GM19239 (cell line): ENCODE measurements at places on chromosomes 7 and 10.

DNA sequence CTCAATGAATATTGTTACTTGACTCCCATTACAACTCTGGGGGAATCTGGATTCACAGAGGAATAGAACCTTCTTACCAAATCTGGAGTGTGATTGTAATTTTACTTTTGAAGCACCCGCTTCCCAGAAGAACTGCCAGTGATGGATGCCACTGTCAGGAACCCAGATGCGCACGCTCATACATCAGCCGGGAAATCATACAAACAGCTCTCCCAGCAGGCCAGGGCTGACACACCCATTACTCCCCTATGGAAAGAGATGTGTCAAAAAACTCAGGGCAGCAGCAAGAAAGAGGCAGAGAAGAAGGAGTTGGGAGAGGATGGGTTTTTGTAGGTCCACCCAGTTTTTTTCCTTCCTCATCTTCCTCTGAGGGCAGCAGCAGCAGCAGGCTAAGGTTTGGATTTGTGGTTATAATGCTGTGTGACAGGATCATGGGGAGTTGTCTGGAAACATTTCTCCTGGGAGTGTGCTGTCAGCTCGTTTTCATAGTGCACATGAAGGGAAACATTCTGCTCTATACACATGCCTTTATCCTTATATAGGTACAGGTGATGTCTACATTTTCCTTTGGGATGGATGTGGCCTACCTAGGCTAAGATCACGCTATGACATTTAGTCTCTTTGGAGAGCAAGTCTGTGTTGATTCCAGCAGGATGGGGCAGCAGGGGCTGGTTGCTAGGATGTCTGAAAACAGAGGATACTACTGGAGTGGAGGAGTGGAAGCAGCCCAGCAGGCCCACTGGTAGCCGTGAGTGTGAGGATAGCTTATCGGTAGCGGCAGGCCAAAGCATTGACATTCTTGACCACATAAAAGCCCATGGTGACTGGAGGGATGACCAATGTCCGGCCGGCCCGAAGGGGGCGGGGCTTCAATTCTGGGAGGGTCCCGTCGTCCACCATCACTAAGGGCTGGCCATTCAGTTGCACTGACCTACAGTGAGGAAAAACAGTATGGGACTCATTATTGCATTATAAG, 12.4 kb upstream of the HPS1 start:
- no peak for DNase-seq

- DNase-seq, result no peak
These were observed 3.8 kb upstream of the ADAMTS14 start for GRCh38 chr10:70668454-70668970.

DNA sequence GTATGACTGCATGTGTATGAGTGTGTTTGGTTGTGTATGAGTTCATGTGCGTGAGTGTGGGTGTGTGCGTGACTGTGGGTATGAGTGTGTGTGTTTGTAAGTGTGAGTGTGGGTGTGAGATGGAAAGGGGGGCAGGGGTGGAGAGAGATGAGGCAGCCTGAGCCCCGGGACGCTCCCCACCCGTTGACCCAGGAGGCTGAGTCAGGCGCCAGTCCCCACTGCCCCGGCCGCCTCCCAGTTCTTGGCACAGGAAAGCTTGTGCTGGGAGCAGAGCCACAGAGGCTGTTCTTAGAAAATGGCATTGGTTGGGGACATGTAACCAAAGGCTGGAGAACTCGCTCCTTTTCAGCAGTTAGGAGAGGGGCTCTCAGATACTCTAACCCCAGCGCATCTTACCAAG, 27.8 kb upstream of the NUB1 start:
- no peak for DNase-seq

- DNase-seq, result no peak
These were observed 22.9 kb upstream of the NANOS1 start for GRCh38 chr10:119006451-119007210.

GRCh38 chr10:19845503-19846368, 29.5 kb downstream of the PLXDC2 start:
- DNase-seq, result no peak

- DNase-seq, result no peak
These were observed 263.6 kb upstream of the LRGUK start for GRCh38 chr7:133863362-133864061.

- no peak for DNase-seq
These were observed 657.2 kb downstream of the INHBA start for GRCh38 chr7:41045556-41046123.

GRCh38 chr7:74029991-74030415, 2.0 kb downstream of the ELN start:
- no peak for DNase-seq

GRCh38 chr7:124934841-124935240, 5.2 kb upstream of the POT1 start:
- no peak for DNase-seq

DNA sequence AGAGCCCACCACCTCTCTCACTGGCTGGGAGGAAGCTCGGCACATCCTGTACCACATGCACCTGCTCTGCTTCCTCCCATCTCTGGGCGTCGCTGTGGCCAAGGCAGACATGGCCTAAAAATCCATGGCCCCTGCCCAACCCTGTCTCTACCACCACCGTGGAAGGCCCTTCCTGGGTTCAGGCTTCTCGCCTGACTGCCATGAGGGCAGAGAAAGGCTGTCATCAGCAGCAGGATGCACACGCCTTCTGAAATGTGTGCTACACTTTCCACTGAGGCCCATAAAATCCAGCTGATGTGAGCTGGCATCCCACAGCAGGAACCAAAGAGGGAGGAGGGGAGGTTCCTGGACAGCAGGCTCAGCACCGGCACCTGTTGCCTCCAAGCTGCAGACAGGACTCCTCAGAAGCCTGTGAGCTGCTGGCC, 93.4 kb downstream of the PTPRN2 start:
- DNase-seq, result no peak

- no peak for DNase-seq
These were observed 1.8 kb downstream of the HNRNPF start for GRCh38 chr10:43407148-43407575.

GRCh38 chr7:97008275-97008917, 3.0 kb downstream of the DLX6 start:
- DNase-seq, result no peak

DNA sequence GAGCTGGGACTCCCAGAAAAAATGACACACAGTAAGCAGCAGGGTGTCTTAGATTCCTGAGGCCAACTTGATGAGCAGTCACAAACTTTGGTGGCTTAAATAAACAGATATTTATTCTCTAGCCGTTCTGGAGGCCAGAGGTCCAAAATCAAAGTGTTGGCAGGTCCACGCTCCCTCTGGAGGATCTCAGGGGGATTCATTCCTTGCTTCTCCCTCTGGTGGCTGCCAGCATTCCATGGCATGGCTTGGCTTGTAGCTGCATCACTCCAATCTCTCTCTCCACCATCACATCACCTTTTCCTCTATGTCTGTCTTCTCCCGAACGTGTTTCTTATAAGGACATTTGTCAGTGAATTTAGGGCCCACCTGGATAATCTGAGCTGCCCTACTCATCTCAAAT, 98.4 kb downstream of the OSBPL3 start:
- DNase-seq, result no peak
